ENCODE measurements at places on chromosomes 13 and 19.

DNA sequence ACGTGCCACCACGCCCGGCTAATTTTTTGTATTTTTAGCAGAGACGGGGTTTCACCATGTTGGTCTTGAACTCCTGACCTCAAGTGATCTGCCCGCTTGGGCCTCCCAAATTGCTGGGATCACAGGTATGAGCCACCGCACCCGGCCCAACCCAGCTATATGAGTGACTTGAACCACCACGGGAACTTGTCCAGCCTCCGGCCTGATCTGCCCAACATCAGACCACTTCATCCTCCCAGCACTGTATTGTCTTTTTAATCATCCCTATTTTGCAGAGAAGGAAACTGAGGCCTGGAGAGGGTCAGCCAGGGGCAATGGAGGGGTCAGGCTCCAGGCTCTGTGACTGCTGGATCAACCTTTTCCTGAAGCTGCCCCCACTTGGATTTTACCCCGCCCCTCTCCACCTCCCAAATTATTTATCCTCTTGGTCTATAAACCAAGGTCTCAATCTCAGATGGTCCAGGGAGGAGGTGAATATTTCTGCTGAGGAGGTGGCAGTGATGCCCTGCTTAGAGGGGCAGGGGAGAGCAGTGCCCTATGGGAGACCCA, 893 bp upstream of the PLIN3 start:
- DNase-seq, result no peak

- no peak for DNase-seq
These were observed 694 bp downstream of the CLN5 start for GRCh38 chr13:76992548-76993001.

- no peak for DNase-seq
These were observed 32.8 kb upstream of the PEPD start for GRCh38 chr19:33554391-33554790.

DNA sequence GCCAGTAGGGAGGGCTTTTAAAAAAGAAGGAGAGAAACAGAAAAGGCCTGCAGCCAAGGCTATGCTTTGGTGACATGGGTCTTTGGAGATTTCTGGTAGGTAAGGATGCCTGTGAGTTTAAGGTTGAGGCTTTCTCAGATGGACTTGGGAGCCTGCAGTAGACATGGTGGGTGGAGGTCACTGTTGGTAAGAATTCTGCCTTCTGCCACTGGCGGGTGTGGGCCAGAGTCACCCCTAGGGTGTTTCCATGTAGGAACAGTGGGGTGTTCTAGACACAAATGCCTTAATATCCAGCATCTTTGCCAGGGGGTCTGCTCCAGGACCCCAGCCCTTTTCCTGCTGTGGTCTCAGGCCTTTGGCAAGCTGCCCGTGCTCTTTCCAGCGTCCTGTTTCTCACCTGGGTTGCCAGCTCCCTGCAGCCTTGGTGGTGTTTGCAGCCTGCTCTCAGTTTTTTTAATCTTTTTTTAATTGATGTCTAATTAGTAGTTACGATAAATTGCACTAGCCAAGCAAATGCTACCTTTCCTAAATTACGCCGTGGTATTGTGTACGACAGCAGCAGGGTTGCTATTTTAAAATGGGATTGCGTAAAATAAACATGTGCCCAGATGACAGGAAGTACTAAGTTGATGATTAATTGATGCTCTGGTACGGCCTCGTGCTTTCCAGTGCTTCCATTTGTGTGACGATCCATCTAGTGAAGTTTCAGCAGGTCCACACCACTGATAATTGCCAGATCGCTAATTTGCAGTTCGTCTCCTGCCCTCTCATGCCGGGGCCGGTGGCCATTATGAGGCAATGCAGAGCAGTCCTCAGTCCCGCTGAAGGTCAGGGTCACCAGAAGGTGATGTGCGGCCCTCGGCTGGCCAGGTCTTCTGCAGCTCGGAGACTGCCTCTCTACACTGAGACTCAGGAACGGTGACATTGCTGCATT, 35.3 kb upstream of the NPAS1 start:
- DNase-seq, result no peak

- DNase-seq, result no peak
These were observed 34.8 kb downstream of the SLC10A2 start for GRCh38 chr13:103031332-103031873.

DNA sequence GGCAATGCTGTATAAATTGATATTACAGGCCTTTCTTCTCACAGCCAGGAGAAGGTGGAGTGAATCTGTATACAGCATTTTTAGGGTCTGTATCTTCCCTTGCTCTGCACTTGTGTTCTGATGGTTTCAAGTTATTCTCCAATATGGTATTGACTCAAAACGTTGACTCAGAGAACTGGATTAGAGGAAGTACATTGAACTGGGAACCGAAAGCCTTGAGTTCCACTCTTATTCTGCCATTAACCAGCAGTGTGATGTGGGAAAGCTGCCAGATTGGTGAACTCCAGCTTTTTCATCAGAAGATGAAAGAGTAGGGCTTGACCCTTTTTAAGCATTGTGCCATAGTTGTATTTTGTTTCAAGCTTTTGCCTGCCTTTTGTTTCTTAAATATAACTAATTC, 167.7 kb downstream of the SPRY2 start:
- no peak for DNase-seq

DNA sequence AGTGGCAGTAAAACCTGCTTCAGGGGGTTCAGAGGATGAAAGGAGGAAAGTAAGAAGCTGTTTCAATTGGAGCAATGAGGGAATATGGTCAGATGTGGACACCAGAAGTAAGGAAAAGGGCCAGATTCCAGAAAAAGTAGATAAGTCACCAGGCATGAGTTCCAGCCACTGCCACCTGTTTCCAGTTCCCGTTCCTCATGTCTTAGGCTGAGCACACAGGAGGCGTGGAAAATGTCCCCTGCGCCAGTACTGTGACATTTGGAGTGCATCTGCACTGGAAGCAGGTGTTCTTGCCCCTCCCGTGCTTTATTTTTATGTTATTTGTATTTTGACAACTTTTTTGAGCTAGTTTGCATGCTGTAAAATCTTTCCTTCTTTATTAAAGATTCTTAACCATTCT, 25.3 kb downstream of the LMO7 start:
- DNase-seq, result no peak

GRCh38 chr13:50838031-50838430, 5.5 kb downstream of the DLEU7 start:
- DNase-seq, result no peak

DNA sequence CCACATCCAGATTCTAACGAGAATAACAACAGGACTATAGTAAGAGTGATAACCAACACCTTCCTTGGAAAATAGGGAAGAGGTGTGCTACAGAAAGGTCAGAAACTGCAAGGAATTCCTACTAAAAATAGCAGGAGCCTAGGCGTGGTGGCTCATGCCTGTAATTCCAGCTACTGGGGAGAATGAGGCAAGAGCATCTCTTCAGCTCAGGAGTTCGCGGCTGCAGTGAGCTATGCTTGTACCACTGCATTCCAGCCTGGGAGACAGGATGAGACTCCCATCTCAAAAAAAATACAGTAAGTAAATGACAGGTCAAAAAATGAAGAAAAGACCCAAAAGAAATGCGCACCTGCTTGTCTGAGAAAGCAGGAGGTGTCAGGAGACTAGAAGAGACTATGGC, 101.5 kb upstream of the TSHZ3 start:
- no peak for DNase-seq

- DNase-seq, result no peak
These were observed 11.5 kb downstream of the STXBP2 start for GRCh38 chr19:7648265-7649014.

DNA sequence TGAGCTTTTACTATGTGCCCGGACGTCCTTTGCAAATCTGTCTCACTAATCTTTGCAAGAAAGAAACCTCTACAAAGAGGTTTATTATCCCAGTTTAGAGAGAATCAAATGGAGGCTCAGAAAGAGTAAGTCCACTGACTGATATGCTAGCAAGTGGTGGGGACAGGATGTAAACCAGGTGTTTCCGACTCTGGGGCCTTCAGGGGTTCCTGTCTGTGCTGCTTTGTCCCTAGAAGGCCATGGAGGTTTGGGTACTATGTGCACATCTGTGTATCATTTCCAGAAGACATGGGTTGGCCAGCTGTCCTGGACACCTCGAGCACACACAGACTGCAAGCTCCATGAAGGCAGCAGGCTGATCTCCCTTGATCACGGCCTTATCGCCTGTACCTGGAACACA, 1.2 kb upstream of the KPTN start:
- no peak for DNase-seq

GRCh38 chr19:32197896-32198882, 147.2 kb upstream of the ZNF507 start:
- no peak for DNase-seq

DNA sequence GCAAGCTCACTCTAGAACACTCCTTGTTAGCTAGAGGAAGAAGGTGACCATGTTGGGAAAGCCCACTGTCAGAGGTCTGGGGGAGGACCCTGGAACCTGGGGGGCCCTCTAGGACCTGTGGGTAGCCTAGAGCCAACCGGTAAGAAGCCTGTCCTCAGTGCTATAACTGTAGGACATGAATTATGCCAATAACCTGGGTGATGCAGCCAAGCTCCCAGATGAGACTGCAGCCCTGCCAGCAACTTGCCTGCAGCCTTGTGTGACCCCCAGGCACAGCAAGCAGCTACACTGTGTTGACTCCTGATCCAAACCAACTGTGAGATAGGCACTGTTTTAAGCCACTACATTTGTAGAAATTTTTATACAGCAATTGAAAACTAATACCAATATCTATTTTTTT, 122.3 kb downstream of the MIPEP start:
- no peak for DNase-seq

DNA sequence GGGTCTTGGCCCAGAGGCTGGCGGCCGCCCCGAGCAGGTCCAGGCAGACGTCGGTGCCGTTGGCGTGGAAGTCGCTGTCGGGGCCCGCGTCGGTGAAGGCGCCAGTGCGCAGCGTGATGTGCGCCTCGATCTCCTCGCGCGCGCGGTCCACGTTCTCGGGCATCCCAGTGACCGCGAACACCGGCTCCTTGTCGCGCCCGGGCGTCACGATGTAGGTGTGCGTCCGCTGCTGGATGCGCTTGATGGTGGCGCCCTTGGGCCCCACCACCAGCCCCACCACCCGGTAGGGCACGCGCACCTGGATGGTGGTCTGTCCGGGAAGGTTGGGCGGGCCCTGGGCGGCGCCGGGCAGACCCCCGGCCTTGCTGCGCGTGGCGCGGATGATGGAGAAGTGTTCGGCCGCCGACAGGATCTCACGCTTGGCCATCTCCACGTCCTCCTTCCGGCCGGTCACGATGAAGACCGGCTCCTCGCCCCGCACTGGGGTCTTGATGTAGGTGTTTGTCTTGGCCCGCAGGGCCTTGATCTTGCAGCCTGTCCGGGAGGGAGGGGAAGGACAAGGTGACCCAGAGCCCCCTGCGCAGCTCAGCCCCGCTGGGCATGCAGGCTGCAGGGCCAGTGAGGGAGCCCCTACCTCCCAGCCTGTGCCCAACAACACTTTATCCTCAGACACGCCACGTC, 11.6 kb downstream of the MEX3D start:
- no peak for DNase-seq

GRCh38 chr19:54653181-54653809, 9.5 kb upstream of the LILRB4 start:
- no peak for DNase-seq

- no peak for DNase-seq
These were observed 1407.7 kb upstream of the SLC10A2 start for GRCh38 chr13:104473936-104474335.

DNA sequence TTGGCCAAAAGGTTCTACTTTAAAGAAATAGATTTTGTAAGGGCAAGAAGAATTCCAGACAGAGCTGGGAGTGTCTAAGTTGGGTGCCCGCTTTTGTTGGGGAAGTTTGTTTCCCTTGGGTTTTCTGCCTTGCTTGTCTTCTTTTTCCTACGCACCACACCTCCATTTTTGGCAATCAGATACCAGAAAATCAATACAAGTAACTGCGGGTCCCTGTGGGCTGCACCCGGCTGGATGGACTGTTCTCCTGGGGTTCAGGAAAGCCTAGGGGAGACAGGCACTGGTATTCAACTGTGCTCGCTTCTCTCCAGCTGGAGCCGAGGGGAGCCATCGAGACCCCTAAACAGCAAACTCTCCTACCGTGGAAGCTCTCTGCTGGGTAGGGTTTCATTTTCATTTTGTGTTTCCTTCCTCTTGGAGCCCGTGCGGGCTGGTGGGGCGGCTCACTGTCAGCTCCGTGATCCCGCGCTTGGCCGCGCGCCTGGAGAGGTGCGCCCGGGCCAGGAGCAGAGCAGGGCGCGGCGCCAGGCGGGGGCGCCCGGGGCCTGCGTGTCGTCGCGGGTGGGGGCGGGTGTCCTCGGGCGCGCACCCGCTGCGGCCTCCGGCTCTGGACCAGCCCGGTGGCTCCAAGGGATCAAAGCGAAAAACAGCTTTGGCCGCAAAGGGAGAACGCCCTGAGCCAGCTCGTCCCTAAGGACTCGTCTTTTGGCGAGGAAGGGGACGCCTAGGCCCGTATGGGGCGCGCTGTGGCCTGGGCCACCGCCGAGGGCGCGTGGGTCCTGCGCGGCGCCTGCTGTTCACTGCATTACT, 347.2 kb downstream of the ZNF536 start:
- peak; percentile 32 for DNase-seq

- no peak for DNase-seq
These were observed 16.7 kb downstream of the ZIC2 start for GRCh38 chr13:99998261-99998660.

- no peak for DNase-seq
These were observed 235.1 kb downstream of the DLEU7 start for GRCh38 chr13:50608370-50608769.

- no peak for DNase-seq
These were observed 28.2 kb downstream of the VSTM1 start for GRCh38 chr19:54035215-54036178.

- no peak for DNase-seq
These were observed 2.3 kb downstream of the ADGRE2 start for GRCh38 chr19:14775869-14776586.

GRCh38 chr13:72097568-72097967, 230.6 kb upstream of the DACH1 start:
- DNase-seq, result no peak

GRCh38 chr13:100273138-100273537, 184.2 kb downstream of the PCCA start:
- no peak for DNase-seq

DNA sequence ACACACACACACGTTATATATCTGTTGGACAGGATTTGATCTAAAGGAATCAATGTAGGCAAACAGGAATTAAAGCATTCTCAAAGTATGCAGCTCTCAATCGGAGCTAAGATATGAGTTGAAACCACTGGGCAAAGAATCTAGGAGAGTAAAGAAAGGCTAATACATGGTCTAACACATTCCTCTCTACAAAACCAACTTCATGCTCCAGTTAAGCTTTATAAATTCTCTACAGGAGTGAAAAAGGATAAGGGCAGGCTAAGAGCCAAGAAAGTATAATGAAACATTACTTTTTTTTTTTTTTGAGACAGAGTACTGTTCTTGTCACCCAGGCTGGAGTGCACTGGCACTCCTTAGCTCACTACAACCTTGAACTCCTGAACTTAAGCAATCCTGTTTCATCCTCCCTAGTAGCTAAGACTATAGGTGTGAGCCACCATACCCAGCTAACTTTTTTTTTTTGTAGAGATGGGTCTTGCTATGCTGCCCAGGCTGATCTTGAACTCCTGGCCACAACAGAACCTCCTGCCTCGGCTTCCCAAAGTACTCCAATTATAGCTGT, 10.6 kb downstream of the FBXL3 start:
- DNase-seq, result no peak

Measured in endothelial cell (in vitro differentiated cells).